Keratinocyte (primary cell): ENCODE measurements at places on chromosomes 6 and 20. TPM values are rescaled to one million over a fixed set of nuclear protein-coding genes. Genes with fewer than 3 reads are reported as not detected.

TSPO2 gene
- polyA plus RNA-seq: not detected in 3 replicates

GRCh38 chr6:56906752-56907151 lies 48.2 kb upstream of the BEND6 start:
- H3K4me3 ChIP-seq: no peak overlapping the region
- H3K27ac ChIP-seq: no peak overlapping the region
- H3K27me3 ChIP-seq: no peaks in the 10 kb centered on the region
- H3K4me1 ChIP-seq: peaks cover 25% of the 10 kb centered on the region

- H3K27ac ChIP-seq: no peak overlapping the region
- H3K4me3 ChIP-seq: no peak overlapping the region
- no peaks in the 10 kb centered on the region for H3K4me1 ChIP-seq
- H3K27me3 ChIP-seq: no peaks in the 10 kb centered on the region
- no peaks in the 10 kb centered on the region for H3K36me3 ChIP-seq
- no peak for DNase-seq
Measured at GRCh38 chr6:118016532-118016931, 109.5 kb downstream of the SLC35F1 start.

GRM1 gene
- 0.01 TPM in 1 of 3 replicates, not detected in the others for polyA plus RNA-seq

DNA sequence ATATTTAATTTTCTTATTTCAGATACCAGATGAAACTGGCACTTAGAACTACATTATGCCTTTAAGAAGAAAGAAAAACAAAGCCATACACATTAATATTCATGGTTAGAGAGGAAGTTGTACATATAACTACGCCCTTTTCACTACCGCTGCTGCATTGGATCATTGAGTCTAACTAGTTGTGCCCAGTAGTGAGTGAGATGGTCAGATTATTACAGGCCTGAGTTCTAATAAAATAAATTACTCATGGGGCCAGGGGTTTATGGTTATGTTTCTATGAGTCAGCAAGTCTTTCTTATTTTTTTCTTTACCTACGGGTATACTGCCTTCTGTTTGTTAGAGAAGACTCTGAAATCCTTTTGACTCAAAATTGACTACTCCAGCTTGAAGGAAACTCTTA lies 11.5 kb downstream of the RIOK1 start:
- no peak for DNase-seq
- H3K27me3 ChIP-seq: no peaks in the 10 kb centered on the region
- H3K27ac ChIP-seq: no peak overlapping the region
- H3K4me1 ChIP-seq: no peaks in the 10 kb centered on the region
- H3K36me3 ChIP-seq: peaks cover 11% of the 10 kb centered on the region
- H3K4me3 ChIP-seq: no peak overlapping the region

GRCh38 chr6:141682391-141682790 lies 450.3 kb upstream of the GJE1 start:
- H3K4me3 ChIP-seq: no peak overlapping the region
- no peaks in the 10 kb centered on the region for H3K4me1 ChIP-seq
- no peaks in the 10 kb centered on the region for H3K36me3 ChIP-seq
- no peaks in the 10 kb centered on the region for H3K27me3 ChIP-seq
- no peak for DNase-seq
